T-helper 17 cell (primary cell): ENCODE measurements at places on chromosomes 7 and 10. TPM values are rescaled to one million over a fixed set of nuclear protein-coding genes. Genes with fewer than 3 reads are reported as not detected.

The DYDC2 gene
- not detected for total RNA-seq

DNA sequence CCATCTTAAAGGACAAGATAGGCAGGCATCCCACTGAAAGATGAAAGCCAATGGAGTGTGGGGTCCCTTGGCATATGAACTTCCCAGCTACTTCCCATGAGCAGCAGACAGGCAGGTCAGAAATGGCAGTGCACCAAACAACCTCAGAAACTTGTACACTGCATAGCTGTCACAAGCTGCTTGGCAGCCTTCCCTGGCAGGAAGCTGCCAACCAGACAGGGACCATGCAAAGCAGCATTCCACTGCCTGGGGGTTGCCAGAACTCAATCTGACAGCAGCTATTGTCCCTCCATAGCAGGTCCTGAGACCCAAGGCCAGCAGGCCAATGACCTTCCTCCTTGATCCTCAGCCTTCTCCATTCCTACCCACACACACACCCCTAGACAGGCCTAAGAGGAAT, 139.5 kb downstream of the PLCE1 start:
- peaks cover 31% of the 10 kb centered on the region for H3K27me3 ChIP-seq
- no peak for DNase-seq
- H3K4me3 ChIP-seq = no peak overlapping the region
- H3K4me1 ChIP-seq = no peaks in the 10 kb centered on the region
- H3K27ac ChIP-seq = no peak overlapping the region
- no peaks in the 10 kb centered on the region for H3K36me3 ChIP-seq

The CHN2 gene
- 4.0 TPM for total RNA-seq

The TFR2 gene
- total RNA-seq = 4.5 TPM
